ENCODE measurements at places on chromosomes 12 and 14. TPM values are rescaled to one million over a fixed set of nuclear protein-coding genes. Genes with fewer than 3 reads are reported as not detected.

Gene FGF23
- total RNA-seq = not detected

Gene APOF
- not detected for total RNA-seq

Gene B4GALNT1
- 0.27 TPM for total RNA-seq

Gene C12orf60
- 0.62 TPM for total RNA-seq

Gene ACSM4
- not detected for total RNA-seq

Gene ISCU
- 108 TPM for total RNA-seq

Gene TMTC3
- total RNA-seq = 29.8 TPM

Gene SLC2A14
- total RNA-seq = not detected

Gene ARID2
- total RNA-seq = 32.5 TPM

Gene SIRT4
- total RNA-seq = 0.49 TPM

Gene RARG
- total RNA-seq = 191 TPM

Gene PPM1H
- total RNA-seq = 2.4 TPM

Gene RAD9B
- not detected for total RNA-seq

GRCh38 chr12:131528144-131528543 is 182.7 kb upstream of the SFSWAP start:
- DNase-seq = no peak

- DNase-seq = peak; percentile 84
Measured at GRCh38 chr14:101958418-101959180, 5.8 kb upstream of the DYNC1H1 start.

GRCh38 chr14:99253890-99254289 is 18.1 kb downstream of the BCL11B start:
- DNase-seq = no peak

DNA sequence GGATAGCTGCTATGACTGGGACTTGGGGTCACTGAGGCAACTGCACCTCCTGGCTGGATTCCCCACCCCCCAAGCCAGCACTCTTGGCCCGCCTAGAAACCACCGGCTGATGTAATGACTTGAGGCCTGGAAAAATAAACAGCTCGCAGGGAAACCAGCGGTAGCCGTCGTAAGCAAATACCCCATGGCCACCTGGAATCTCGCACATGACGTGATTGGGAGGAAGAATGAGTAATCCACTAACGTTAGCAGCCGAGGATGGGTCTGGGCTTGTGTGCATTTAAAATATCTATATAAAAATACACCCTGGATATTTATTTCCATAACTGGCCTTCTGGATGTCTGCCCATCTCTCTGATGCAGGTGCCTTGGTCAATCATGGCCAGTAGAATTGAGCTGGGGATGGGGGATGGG is 120.1 kb downstream of the SMOC1 start:
- no peak for DNase-seq

- DNase-seq = no peak
Measured at GRCh38 chr14:61628016-61628725, 67.1 kb upstream of the HIF1A start.

- no peak for DNase-seq
Measured at GRCh38 chr12:119956047-119956446, 33.0 kb upstream of the BICDL1 start.

DNA sequence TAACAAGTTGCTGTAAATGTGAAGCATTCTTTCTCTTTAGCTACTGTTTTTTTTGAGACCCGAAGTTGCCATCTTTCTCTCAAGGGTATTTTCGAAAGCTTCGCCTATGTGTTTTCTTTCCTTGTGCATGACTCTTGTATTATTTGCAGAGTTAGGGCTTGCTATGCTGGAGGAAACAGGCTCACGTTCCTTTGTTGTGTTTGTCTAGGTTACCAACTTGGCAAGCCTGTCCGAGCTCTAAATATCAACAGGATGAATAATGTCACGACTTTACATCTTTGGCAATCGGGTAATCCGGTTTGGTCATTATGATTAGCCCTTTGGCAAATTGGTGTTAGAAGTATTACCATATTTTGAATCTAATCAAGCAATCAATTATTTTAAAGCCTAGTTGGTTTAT is 15.9 kb upstream of the ATP6V0A2 start:
- DNase-seq = no peak

- no peak for DNase-seq
Measured at GRCh38 chr14:95619785-95620417, 66.3 kb upstream of the TCL1B start.

DNA sequence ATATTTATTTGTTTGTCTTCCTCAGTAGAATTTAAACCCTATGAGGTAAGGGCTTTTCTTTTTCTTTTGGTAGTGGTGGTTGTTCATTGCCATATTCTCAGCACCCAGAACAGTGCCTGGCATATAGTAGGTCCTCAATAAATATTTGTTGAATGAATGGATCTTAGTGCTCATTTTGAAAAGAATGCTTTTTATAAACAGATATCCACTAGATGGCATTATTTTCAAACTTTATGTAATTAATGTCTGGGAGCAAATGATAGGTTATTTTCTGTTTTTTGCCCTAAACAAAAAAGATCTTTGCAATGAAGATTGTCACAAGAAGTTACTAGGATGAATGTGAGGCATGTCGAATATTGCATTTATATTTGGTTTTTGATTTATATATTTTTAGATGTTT is 64.1 kb downstream of the RAD51B start:
- DNase-seq = no peak

- no peak for DNase-seq
Measured at GRCh38 chr14:25050269-25051150, 563 bp upstream of the STXBP6 start.

- no peak for DNase-seq
Measured at GRCh38 chr12:17110316-17110715, 504.4 kb upstream of the LMO3 start.

- no peak for DNase-seq
Measured at GRCh38 chr12:63816031-63816430, 28.5 kb upstream of the SRGAP1 start.

GRCh38 chr14:60647837-60648248 is 1.4 kb downstream of the SIX1 start:
- DNase-seq = no peak

GRCh38 chr14:60510254-60510950 is 1.5 kb downstream of the SIX6 start:
- no peak for DNase-seq

DNA sequence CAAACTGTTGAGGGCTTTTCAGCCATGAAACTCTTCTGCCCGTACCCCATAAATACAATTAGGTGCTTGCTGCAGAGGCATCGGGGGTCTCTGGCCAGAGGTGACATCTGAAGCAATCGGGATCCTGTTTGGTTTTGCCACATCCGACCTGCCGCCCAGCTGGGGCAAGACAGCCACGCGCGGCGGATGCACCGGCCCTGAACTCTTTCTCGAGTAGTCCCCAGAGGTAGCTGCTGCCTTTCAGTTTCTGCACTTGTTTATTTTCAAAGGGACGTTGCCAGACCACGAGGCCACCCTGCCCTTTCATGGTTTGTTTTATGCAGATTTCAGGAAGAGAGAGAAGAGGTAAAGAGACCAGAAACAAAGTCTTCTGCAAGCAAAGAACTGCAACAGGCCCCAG is 10.6 kb upstream of the MLXIP start:
- DNase-seq = no peak

DNA sequence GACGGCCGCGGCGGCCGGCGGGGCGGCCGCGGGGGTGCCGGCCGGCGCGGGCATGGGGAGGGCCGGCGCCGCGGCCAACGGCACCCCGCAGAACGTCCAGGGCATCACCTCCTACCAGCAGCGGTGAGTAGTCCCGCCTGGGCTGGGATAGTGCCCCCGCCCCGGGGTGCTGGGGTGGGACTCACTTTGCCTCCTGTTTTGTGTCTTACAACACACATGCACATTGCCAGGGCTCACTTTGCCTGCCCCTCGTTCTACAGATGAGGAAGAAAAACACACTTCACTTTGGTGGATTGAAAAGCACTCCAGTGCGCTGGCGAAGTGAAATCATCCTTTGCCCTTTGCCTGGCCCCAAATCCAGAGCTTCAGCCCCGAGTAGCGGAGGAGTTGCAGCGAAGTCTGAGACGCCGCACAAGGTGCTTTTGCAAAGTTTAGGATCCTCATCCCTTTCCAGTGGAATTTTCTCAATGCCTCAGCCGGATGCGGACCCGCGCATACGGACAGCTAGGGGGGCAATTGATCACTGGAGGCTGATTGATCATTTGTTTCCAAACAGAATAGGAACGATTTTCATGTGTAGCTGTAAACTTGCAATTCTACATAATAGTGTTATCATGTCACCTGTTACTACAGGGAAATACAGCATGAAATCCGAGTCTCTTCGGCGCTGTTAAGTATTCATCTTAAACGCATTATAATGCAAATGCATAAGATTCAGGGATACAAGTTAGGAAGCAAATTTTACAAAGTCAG is 3.6 kb upstream of the NPAS3 start:
- DNase-seq = no peak

- no peak for DNase-seq
Measured at GRCh38 chr14:83118029-83118428, 1584.4 kb upstream of the SEL1L start.

DNA sequence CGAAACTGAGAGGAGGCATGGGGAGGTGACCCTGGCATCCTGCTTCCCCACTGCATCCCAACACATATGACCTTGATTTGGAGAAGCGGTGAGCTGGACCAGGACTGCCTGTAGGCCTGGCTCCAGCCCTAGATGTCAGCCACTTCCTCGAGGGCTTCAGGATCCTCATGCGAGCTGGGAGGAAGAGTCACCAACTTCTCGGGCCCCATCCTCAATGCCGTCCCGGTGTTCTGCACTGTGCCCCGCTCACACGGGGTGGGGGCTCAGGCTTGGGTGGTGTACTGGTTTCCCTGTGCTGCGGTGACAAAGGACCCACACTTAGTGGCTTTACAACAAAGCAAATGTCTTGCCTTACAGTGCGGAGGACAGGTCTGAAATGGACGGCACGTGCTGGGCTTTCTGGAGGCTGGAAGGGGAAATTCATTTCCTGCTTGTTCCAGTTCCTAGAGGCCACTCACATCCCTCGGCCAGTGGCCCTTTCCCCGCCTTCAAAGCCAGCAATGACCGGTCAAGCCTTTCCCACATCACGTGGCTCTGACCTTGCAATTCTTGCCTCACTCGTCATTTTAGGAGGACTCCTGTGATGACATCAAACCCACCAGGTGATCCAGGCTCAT is 298.1 kb upstream of the RTL1 start:
- DNase-seq = no peak

GRCh38 chr14:23301969-23302289 is 730 bp downstream of the PPP1R3E start:
- no peak for DNase-seq

DNA sequence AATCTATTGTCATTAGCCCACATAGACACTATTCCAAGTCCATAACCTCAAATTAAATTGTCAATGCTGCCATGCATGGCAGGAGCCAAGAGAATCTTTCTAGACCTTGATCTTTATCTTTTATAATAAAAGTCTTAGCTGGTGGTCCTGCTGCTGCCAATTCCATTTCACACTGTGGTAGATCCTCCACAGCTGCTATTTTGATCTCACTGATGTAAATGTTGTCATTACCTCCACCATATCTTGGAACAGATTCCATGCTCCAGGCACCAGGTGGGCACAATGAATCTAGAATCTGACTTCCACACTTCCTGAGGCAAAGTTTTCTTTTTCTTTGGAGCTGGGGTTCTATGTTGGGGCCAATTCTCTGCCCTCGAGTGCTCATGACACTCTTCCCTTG is 161.2 kb downstream of the TMTC3 start:
- no peak for DNase-seq

DNA sequence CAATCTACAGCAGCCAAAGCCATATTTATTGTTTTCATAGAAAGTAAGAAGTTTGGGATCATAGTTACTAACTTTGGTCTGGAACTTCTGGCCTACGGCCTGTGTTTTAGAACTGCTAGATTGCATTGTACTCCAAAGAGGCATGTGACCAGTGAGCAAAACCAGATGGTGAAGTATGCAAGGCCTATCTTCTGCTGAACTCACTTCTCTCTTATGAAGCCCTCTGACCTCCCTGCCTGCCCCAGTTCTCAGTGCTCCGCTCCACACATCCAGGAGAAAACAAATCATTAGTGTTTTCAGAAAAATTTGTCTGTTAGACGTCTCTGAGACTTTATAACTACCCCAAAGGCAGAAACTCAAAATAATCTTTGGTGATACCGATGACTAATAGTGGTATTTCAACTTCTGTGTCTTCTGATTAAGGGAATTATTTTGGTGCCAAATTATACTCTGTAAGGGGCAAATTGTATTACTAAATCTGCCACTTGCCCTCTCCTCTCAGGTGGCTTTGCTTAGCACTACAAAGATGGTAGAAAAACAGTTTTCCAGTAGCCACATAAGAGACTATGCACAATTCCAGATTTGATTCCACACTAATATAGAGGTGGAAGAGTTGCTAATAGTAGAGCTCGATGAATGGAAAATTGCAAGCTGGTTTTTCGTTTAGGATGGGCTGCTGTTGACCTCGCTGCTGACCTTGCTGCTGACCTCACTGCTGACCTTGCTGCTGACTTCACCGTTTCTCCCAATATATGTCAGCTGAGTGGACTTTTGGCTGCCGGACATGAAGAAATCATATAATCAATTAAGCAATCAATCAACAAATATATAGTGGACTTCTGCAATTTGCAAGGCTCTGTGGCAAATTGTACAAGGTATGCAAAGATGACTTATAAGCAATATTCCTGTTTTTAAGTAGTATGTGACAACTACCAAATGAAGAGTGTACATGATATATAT is 147.5 kb downstream of the KITLG start:
- DNase-seq = no peak

- peak; percentile 53 for DNase-seq
Measured at GRCh38 chr14:55448141-55448614, 7.8 kb upstream of the TBPL2 start.

DNA sequence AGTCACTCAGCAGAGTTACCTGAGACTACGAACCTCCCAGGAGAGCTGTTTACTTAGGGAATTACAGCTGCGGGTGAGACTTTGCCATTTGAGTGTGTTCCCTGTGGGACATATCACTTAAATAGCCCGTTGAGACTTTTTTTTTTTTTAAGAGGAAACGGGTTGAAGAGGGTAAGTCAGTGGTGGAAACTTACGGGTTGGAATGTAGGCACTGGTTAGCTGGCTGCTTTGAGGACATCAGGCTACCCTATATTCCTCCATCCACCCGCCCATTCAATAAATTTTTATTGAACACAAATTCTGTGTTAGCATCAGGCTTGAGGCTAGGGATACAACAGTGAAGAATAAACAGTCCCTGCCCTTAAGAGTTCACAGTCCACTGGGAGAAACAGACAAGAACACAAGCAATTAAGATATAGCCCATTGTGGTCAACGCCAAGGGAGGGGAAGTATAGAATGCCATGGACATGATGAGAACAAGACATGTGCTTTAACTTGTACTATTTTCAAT is 88.1 kb upstream of the CPSF6 start:
- DNase-seq = no peak

- no peak for DNase-seq
Measured at GRCh38 chr14:28300356-28300755, 466.2 kb upstream of the FOXG1 start.

DNA sequence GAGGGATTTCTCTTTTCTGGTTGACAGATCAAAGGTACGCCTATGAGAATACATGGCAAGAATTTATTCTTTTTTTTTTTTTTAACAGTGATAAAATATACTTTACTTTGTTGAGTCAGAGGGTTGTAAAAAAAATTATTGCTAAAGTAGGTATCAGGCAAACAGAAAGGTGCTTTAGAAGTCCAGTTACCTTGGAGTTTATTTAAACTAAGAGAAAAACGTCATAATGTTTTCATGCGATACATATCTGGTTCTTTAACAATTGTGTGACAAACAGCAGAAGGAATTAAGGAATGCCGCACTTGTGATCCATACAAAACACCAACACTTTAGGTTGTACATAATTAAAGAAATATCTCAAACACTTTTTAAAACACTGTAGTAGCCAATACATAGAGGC is 94.2 kb downstream of the BORCS5 start:
- no peak for DNase-seq
